ENCODE measurements at places on chromosomes 3 and 15.

DNA sequence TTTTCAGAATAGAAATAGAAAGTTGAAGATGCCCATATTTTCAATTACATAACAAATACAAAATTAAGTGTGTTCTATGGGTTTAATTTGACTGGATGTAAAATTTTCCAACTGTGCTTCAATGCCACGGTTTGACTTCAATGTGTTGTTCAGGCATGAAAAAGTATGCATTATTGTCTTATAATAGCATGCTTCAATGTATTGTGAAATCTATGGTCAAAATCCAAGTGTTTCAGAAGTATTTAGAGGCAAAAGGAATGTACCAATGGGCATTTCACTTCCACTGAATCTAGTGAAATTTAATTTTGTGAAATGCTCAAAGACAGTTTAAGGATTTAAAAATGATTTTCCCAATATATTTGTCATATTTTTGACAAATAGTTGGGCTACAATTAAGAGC lies 16.0 kb downstream of the NEK10 start:
- DNase-seq, result no peak

DNA sequence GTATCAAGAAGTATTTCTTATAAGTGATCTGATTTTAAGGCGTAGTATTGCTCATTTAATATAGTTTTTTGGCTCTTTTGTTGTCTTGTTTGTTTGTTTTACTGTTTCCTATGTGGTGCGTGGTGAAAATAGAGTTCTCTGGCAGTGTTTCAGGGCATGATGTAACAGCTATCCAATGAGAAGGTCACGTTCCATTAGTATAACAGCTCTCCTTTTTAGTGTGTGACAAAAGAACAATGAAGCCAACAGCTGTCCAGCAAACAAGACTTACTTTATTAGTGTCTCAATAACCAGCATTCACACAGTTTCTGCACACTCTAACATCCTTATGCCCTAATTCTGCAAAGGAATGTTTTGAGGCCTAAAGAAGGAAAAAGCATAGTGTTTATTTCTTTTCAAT lies 127.9 kb downstream of the SLC25A26 start:
- DNase-seq, result no peak

GRCh38 chr3:183581496-183582155 lies 26.1 kb upstream of the KLHL6 start:
- DNase-seq, result no peak

- DNase-seq, result no peak
Measured at GRCh38 chr15:85457392-85457968, 77.1 kb downstream of the AKAP13 start.

GRCh38 chr15:97761110-97761509 lies 199.4 kb upstream of the ARRDC4 start:
- DNase-seq, result no peak

GRCh38 chr3:141414800-141415462 lies 46.6 kb downstream of the ZBTB38 start:
- no peak for DNase-seq

DNA sequence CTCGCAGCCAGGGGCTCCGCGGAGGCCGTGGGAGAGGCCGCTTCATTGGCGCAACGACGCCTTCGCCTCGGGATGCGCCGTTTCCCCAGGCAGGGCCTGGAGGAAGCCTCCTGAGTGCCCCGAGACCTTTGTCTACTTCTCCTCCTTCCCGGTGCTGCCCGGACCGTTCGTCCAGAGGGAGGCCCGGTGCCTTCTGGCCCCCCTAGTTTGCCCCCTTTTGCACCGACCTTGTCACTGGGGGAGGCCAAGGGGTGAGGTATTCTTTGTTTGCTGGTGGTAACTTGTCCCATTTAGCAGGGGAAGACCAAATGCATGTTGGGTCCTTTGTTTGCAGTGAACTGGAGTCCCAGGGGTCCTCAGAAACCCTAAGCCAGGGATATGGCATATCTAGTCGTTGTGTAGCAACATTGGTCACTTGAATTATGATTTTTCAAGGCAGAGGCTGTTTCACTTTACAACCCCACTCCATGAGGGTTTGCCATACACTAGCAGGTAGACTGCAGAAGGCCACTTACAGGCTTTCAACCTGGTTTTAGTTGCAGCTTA lies 615 bp downstream of the DHX30 start:
- DNase-seq, result no peak

- no peak for DNase-seq
Measured at GRCh38 chr15:70156671-70157271, 59.1 kb upstream of the TLE3 start.

DNA sequence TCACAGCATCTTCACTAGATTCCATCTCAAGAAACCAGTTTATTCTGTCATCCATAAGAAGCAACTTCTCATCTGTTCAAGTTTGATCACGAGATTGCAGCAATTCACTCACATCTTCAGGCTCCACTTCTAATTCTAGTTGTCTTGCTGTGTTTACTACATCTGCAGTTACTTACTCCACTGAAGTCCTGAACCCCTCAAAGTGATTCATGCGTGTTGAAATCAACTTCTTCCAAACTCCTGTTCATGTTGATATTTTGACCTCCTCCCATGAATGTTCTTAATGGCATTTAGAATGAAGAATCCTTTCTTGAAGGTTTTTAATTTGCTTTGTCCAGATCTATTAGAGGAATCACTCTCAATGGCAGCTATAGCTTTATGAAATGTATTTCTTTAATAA lies 287.6 kb upstream of the TBL1XR1 start:
- DNase-seq, result no peak

DNA sequence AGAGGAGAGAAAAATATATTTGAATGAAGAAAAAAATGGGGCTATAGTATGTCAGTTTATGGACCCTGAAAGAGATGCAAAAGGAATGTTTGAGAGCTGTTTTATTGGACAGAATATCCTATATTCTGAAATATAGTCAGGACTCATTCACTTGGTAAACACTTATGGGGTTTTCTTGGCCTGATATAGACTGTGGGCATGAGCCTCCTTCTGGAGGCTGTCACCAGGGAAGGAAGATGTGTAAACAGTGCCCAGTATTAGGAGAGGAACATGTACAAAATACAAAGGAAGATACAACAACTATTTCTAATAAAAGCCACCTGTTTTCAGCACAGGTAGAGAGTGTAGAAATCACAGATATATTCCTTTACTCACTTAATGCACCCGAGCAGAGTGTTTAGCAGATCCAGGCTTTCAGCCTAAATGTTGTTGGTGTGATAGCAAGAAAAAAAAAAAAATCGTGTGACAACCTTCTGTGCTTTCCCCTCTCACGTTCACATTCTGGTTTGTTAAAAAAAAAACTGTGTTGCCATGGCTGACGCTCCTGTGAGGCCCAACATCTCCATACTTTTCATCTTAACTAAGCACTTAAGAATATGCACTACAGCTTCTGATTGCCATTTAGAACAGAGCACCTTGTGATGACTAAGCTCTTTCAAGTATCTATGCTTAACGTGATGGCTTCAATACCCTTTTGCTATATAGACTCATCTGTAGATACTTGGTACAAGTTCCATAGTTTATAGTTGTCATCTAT lies 134.1 kb downstream of the MBNL1 start:
- no peak for DNase-seq

DNA sequence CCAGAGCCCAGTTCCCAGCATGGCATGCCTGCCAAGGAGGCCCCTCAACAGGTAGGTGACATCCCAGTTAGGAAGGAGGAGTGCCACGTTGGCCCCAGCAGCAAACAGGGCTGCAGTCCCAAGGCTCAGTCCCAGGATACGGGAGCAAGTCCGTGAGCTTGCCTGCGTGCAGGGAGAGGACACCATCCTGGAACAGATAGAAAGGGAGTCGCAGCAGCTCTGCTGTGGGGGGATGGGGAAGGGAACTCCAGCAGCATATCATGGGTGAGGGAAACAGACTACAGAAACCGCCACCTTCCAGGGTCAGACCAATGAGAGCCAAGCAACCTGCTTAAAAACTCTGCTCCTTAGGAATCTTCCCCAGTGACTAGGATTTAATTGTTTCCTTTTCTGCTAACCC lies 9.4 kb upstream of the DYNLT2B start:
- no peak for DNase-seq

DNA sequence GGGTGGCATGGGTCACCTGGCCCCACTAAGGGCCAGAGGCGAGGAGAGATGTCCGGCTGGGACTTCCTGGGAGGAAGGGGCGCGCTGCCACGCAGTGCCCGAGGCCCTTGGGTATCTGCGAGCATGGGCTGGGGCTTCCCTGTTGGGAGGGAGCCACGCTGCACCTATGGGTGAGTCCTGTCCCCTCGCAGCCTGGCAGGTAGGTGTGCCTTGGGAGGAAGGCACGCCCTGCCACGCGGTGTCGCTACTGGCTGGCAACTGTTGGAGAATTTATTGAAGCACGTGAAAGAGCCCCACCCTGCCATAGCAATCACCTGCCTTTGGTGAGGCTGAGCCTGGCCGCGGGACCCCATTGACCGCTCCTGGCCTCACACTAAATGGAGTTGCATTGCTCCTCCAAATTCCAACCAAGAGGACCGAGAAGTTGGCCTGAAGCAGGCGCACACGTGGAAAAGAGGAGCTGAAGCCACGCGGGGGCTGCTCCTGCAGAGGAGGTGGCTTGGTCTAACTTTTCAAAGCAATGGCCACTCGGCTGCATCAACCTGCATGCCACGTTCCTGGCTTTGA lies 134.2 kb downstream of the TJP1 start:
- peak; percentile 90 for DNase-seq

- no peak for DNase-seq
Measured at GRCh38 chr3:173586166-173586565, 188.6 kb downstream of the NLGN1 start.

DNA sequence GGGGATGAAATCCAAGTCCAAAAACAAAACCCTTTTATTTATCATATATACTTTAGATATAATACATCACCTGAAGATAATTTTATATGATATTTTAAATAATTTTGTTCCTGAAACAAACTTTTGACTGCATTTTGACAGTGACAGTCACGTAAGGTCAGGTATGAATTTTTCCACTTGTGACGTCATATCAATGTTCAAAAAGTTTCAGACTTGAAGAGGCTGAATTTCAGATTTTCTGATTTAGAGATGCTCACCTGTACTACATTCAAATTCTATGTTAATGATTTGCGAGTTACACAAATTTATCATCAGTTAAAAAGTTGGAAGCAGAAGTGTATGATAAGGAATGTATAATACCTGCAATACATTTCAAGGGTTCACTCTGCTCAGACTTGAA lies 136.1 kb upstream of the EPHA6 start:
- no peak for DNase-seq

GRCh38 chr3:119580067-119580760 lies 922 bp downstream of the ADPRH start:
- DNase-seq, result no peak

DNA sequence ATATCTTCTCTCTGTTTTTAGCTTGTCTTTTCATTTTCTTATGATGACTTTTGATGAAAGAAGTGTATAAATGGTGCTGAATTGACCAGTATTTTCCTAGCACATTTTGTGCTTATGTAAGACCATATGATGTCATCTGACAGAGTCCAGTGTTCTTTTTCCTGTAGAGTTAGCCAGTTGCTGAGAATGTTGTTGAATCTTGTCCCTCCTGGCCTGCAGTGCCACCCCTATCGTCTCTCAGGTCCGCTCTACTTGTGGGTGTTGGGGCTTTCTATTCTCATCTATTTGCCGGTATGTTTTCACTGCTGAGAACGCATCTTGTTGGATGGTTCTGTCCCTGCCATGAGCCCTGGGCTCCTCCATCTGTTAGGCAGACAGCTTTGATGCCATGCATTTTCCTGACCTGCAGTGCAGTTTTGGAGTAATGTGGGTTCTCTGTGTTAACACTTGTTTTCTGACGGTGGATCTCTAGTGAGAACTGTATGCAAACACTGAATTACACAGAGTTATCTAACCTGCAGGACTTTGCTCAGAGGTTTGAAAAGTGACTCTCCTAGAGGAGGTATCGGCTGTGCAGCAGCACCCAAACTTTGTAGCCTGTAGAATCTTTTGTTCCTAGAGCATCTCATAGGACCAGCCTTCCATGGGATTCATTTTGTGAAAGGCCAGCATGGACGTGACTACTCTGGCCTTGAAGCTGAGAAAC lies 44.6 kb downstream of the SLC6A20 start:
- no peak for DNase-seq

DNA sequence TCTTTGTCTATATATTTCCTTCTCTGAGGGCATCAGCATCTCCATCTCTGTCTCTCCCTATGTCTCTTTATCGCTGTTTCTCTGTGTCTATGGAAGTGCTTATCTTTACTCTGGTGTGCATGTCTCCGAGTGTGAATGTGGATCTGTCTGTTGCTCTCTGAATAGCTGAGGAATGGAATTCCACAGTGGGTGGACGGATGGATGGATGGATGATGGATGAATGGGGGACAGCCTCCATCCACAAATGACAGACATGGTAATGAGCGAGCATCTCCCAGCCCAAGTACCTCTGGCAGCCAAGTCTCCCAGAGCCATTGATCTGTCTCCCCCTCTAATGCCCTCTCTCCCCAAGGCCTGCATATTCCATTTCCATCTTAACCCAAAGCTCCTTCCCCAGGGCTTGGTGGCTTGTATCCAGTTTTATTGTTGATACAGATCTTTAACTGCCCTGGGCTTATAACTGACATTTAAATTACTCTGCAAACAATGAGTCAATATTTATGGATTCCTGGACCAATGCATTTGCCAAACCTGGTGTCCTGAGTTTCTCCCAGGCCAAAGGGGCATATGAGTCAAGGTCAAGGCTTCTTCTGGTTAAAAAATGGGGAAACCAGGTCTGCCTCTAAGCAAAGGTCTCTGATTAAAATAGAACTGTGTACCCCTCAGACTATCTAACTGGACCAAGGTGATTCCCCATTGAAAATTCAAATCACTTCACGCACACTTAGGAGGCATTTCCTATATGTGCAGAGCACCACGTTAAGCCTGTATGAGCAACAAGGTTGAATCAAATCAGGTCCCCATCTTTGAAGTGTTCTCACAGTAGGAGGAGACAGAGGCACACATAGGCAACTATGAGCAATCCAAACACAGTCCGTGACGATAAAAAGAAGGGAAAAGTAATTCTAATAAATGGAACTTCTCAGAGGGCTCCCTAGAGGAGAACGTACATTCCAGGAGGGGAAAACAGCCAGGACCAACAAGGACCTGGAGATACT lies 109.9 kb downstream of the TLE3 start:
- DNase-seq, result no peak

- DNase-seq, result no peak
Measured at GRCh38 chr15:101272584-101272983, 4.7 kb downstream of the SELENOS start.

DNA sequence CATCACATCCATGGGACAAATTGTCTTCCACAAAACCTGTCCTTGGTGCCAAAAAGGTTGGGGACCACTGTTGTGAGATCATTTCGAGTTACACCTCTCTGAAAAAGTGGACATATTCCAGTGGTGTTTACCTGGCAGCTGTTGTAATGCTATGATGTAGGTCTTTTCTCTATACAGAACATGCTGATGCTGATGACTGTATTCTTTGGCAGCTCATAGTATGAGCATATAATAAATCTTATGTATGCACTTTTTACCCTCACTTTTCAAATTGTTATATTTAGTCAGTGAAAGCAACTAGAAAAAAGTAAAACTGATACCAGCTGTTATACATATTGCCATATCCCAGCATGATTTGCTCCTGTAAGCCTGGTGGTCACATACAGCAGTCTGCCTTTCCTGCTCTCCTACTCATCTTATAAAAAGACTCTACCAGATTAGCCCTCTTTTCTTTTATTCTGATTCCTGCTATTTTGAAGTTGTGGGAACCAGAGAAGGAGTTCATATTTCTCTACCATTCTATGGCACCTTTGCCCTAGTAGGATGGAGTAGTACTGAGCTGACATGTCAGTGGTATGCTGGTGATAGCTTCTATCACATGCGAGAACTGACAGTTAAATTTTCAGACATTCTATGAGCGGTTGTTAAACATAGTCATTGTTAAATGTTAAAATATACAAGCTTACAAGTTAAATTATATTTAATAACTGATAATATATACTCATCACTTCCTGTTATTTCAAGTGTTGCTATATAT lies 128.7 kb downstream of the FNDC3B start:
- no peak for DNase-seq

GRCh38 chr3:3134750-3135448 lies 8.2 kb downstream of the TRNT1 start:
- DNase-seq, result no peak

Data from small intestine (tissue), 16 donors.